ENCODE measurements at places on chromosomes 5 and 9.

DNA sequence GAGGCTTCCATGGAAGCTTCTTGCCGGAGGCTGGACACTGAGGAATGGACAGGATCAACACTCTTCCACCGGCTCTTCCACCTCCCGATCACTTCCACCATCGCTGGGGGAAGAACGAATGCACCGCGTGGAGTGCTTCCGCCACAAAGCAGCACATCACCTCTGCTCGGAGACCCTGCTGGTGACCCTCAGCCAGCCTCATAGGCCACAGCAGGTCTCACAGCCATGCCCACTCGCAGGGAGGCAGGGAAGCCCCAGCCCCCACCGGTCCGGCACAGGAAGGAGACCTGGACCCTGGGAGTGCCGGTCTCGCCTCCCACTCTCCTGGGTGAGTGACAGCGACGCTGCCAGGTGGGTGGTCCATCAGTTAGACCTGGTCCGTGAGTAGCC, 4.7 kb downstream of the MRPL36 start:
- DNase-seq = no peak

DNA sequence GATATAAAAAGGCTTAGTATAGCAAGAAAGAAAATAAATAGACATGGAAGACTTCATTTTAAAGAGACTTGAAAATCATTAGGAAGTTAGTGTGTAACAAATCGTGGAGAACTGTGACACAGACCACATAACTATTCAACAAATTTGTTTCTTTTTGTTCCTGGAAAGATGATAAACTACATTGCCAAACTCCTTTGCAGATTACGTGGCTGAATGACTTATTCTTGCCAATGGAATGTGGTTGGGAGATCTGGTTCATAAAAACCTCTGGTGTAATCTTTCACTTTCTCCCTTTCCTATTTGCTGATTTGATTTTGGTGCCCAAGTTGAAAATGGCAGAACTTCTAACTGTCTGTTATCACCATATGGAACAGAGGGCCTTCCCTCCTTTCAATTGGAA, 328.9 kb upstream of the MEF2C start:
- DNase-seq = peak; percentile 82

GRCh38 chr5:104431981-104432380, 869.4 kb upstream of the NUDT12 start:
- DNase-seq = no peak

GRCh38 chr5:21919414-21920022, 933.6 kb downstream of the CDH12 start:
- peak; percentile 9 for DNase-seq

DNA sequence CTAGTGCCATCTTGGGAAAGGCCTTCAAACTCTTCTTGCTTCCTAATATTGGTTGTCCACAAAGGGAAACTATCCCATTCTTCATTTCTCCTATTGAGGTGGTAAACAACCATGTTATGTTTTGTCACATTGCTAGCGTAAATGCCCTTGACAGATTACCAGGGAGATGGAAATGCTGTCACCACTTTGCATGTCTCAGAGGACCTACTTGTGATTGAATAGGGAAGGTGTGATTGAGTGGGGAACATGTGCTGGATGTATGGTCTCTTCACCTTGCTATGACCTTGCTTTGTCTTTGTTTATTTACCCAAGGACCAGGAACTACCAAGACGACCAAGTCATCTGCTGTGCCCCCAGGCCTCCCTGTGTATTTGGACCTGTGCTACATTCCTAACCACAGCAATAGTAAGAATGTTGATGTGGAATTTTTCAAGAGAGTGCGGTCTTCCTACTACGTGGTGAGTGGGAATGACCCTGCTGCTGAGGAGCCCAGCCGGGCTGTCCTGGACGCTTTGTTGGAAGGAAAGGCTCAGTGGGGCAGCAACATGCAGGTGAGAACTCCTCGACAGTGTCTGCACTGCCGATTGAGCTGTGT, 96.1 kb downstream of the MAP1B start:
- DNase-seq = no peak

- no peak for DNase-seq
Observed at GRCh38 chr9:15404171-15404570, 18.5 kb upstream of the SNAPC3 start.

- no peak for DNase-seq
Observed at GRCh38 chr5:124828731-124829234, 82.3 kb upstream of the ZNF608 start.

DNA sequence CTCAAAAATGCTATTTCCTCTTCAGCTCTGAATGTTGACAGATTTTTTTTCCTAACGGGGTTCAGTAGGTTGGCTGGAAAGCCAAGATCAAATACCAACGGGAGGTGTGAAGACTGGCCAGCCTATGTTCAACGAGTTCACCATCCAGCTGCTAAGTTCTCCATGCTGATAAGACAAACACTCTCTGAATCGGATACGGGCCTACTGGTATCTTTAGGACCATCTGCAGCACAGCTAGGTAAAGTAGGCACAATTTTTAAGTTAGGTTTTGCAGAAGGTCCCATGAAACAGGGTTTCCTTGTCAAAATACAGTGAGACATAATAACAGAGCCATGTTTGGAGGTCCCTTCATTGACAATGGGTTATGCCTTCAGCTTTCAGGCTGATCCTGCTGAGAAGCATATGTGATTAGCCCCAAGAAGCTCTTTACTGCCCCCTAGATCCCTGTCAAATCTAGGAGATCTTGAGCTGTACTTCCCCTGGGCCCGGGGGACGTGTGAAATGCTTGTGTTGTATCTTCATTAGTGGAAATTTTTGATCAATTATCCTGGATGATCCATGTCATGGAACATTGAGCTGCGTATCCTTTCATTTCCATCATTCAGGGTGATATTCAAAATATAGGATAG, 60.6 kb downstream of the PGM5 start:
- no peak for DNase-seq

GRCh38 chr9:15146268-15146700, 160.7 kb downstream of the TTC39B start:
- no peak for DNase-seq

DNA sequence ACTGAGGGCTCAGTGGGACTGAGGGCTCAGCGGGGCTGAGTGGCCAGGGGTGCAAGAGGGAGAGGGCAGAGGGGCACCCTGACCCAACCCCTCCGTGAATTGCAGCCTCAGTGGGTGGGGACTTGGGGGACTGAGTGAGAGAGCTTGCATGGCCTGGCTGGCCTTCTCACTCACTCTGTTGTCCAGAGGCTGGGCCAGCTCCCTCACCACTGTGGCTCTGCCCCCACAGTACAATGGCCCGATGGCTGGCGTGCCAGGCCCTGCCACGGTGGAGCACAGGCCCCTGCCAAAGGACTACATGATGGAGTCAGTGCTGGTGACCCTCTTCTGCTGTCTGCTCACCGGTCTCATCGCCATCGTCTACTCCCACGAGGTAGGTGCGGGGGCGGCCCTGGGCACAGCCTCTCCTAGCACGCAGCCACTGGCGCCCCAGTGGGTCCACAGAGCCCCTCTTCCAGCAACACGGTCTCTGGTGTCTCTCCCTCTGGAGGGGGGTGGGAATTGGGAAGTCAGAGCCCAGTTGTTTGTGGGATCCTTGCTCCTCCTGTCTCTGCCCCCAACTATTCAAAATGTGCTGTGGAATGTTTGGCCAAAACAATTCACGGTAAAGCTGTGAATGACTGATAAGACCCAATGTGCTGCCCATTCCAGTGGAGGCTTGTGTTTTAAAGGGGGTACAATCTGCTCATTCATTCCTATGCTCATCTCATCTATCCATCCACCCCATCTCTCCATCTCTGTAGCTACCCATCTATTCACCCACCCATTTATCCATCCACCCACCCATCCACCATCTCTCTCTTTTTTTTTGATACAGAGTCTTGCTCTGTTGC, 10.7 kb downstream of the PRRT1B start:
- DNase-seq = no peak

- no peak for DNase-seq
Observed at GRCh38 chr5:172177176-172177575, 10.8 kb downstream of the STK10 start.

DNA sequence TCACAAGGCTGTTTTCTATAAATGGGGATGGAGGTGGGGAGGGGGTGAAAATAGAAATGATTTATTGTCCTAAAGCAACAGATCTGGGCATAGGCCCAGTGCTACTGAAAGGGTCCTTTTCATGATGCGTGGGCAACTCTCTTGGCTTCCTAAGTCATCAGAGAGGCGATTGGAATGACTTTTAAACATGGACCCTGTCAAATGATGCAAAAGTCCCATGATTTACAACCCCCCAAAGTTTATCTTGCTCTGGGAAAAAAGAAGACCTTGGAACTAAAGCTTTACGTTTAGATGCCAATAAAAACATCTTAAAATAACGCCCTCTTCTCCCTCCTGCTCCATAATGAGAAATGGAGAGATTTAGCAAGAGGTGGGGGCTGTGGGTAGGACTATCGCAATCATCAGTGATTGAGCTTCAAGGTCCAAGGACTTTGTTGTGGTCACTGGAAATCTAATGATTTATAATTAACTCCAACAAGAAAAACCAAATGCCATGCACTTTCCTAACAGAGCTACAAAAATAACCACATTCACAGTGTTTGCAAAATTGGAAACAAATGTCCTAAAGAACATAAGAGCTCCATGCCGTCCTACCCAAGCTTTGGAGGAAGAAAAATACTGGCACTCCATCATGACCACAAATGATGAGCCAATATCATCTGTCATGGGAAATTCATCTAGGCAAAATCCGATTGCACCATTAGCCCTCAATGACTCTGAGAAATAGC, 167.5 kb upstream of the CLINT1 start:
- DNase-seq = no peak

GRCh38 chr9:118522093-118523028, 818.2 kb downstream of the TLR4 start:
- peak; percentile 18 for DNase-seq

- DNase-seq = no peak
Observed at GRCh38 chr5:154829181-154829588, 21.2 kb downstream of the FAXDC2 start.

DNA sequence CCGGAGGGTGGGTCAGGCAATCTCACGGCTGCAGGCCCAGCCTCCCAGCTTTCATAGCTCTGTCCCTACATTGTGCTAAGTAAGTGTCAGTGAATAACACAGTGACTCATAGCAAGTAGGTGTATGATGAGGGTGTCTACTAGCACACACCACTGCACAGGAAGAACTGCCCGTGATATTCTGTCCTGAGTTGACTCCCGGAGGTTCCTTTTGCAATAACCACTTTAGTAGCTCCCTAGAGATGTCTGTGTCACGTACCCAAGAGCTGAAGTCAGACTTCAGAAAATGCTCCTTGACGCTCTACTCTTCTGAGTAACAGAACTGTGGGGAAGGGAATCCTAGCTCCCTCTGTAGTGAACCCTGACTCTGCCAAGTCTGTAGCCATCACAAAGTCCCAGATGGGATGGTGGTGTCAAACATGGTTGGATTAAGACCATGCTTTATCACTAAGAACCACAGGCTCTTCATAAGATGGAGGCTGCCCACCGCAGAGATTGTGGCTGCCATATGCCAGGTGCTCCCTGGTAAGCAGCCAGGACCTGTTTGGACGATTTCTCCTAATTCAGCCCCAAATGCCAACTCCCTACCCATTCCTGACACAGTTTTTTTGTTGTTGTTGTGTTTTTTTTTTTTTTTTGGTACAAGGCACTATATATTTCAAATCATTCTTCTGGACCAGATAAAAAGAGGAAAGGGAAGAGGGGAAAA, 352.6 kb upstream of the PANK3 start:
- no peak for DNase-seq

- no peak for DNase-seq
Observed at GRCh38 chr5:172722327-172722815, 48.6 kb downstream of the DUSP1 start.

- no peak for DNase-seq
Observed at GRCh38 chr5:80656425-80656824, 1.6 kb upstream of the DHFR start.

DNA sequence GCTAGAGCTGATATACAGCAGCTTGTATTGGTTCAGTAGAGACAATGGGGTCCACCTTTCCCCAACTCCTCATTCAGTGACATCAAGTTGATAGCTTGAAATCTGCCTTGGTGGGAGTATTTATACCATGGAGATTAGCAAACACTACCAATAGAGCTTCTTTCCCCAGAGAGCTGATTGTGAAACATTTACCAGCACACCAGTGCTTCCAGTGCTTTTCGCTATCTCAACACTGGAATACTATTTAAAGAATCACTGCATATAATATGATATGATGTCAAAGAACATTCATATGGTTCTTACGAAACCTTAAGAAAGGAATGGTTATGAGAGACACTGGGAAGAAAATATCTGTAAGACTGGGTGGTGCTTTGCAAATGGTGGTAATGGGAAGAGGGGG, 21.8 kb upstream of the RNF145 start:
- no peak for DNase-seq

DNA sequence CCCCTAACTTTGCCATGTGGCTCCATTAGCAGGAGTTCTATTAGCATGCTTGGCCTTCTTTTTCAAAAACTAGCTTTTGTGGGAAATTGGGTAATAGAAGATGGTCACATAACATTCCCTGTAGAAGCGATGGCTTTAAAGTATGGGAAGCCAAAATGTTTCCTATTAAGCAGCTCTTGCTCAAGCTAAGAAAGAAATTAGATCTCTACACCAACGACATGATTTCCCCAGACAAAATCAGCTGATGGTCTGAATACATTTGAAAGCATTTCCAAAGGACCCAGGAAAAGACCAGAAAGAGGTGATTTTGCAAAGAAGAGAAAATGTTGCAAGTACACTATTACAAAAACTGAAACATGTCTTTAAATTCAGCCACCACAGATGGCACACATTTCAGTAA, 4.8 kb upstream of the NFIL3 start:
- DNase-seq = no peak

DNA sequence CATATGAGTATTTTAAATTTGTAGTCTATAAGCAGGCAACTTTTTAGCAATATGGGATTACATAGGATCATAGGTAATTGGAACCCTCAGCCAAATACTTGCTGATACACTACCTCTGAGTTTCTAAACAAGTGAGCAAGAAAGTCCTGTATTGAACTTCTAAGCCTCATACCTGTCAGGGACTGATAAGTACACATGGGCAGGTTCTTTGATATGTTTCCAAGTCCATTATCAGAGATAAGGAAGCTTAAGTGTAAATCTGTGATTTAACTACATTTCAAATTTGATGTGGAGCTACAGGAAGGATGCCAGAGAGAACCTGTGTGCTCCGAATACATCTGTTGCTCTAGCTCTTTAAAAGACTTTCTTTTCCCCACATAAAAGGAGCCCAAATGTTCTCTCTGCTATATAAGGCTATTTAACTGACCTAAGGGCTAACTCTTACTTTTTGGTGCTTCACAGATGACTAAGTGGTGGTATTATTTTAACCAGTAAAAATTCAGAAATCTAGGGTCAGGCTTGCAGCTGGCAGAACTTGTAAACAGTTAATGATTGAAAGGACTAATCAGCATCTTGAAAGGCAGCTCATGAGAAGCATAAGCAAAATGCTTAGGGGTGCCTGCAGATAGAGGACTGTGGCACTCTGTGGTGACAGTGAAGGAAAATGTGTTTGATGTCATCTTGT, 228.6 kb downstream of the NR3C1 start:
- no peak for DNase-seq

DNA sequence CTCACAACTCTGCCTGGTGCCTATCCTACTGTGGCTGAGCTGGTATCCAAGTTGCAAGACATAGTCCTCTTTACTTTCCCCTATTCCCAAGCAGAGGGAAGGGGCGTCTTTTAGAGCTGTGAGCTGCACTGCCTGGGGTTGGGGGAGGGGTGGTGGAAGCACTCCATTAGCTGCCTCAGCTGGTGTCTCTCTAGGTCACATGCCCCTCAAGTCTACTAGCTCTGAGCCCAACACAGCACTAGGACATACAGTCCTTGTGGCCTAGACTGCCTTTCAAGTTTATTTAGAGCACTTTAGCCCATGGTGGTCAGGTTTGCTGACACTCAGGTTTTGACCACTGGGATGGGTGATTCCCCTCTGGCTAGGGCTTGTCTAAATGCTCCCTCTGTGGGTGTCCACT, 54.7 kb downstream of the SREK1 start:
- no peak for DNase-seq

- no peak for DNase-seq
Observed at GRCh38 chr5:72328172-72328571, 8.0 kb downstream of the PTCD2 start.
